ENCODE measurements at places on chromosomes 1 and 21.
A peak's percentile ranks its signal among the peaks of the same experiment; 100 is the strongest.

DNA sequence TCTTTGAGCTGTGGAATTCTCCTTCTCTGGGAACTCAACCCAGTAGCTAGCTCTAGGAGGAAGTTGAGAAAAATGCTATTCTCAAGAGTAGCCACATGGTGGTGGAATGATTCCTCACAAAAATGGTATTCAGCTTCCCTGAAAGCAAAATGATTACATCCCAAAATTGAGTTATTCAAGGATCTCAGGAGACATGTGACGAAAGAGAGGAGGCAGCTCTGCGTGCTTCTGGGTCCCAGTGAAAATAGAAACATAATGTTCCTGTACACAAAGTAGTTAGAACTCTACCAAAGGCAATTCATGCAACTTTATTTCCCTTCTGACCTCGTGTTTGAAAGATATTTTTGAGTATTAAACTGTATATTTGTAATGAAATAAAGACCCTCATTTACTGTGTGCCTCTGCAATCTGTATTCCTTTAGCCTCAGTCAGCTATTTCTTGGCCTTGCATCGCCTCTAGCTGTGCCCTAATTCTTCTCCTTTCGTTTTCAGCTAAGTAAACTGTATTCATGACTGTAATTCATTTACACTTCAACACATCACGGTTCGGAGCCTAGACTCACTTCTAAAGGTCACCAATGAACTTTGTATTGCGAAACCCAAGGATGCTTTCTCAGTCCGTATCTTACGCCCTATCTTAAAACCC is 167.3 kb downstream of the FASLG start:
- peak; percentile 19 for DNase-seq

- no peak for DNase-seq
Measured at GRCh38 chr1:63624911-63625310, 31.7 kb downstream of the PGM1 start.

- DNase-seq = no peak
Measured at GRCh38 chr1:20588634-20589225, at the start of gene CDA. Gene CDA, plus strand, starts transcription at chr1:20589097. Its CDS starts 33 bp downstream, at chr1:20589130.

- DNase-seq = no peak
Measured at GRCh38 chr1:210746024-210746731, 387.8 kb downstream of the KCNH1 start.

GRCh38 chr1:219520241-219520640 is 92.7 kb downstream of the ZC3H11B start:
- no peak for DNase-seq

DNA sequence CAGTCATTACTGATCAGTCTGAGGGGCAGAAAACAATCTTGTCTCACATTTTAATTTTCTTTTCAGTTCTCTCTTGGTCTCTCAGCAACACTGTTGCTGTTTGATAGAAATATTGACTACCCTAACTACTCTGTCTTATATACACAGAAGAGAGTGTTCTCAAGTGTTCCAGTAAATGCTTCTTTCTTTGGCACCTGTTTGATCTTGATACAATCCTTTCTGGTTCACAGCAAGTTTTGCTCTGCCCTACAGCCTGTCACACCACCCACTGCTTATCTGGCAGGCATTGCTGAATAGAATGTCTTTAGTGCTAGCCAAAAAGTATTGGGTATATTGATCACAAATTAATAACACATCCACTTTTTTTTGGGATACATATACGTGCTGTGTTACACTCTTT is 75.7 kb upstream of the WLS start:
- no peak for DNase-seq

- DNase-seq = no peak
Measured at GRCh38 chr21:46455575-46456385, 2.9 kb upstream of the DIP2A start.

DNA sequence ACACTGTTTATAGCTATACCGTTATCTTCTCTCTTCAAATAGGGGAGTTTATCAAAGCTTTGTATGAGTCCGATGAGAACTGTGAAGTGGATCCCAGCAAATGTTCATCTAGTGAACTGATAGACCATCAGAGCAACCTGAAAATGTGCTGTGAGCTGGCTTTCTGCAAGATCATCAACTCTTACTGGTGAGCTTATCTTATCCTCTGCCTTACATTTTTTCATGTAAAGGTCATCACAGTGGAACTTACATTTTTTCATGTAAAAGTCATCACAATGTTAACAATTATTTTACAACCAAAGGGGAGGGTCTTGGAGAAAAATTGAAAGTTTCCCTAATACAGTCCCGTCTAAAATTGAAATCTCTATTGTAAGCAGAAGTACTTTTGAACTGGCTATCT is 45.2 kb downstream of the CLEC20A start:
- DNase-seq = no peak

GRCh38 chr1:146019231-146020057 is 2.1 kb downstream of the HJV start:
- DNase-seq = no peak

DNA sequence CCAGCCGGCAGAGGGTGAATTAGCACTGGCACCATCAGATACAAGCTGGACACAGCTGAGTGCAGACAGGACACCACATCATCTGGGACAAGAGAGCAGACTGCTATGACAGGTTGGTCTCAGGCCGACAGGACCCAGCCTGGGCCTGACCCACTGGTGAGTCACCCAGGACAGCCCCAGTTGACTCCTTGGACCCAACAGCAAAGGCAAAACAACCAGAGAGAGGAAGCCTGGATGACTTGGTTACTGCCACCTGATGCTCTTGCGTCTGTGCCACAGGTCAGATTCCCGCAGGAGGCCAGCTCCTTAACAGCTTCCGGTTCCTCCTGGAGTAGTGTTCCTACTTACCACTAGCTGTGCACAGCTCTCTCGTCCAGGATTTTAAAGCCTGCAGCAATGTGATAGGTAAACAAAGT is 18.5 kb downstream of the CCN1 start:
- no peak for DNase-seq
